ENCODE measurements at places on chromosomes 3 and 15. TPM values are rescaled to one million over a fixed set of nuclear protein-coding genes. Genes with fewer than 3 reads are reported as not detected.

The ZNF385D gene
- 0.47 TPM for total RNA-seq

The SPRED1 gene
- total RNA-seq: 22.9 TPM

The MCCC1 gene
- 32.5 TPM for total RNA-seq

The ZCWPW2 gene
- total RNA-seq: 0.81 TPM

The C3orf85 gene
- total RNA-seq: not detected

GRCh38 chr15:45091576-45091975, 22.4 kb downstream of the DUOX2 start:
- peaks cover 3% of the 10 kb centered on the region for H3K4me1 ChIP-seq
- H3K36me3 ChIP-seq: no peaks in the 10 kb centered on the region
- no peak for DNase-seq
- H3K4me3 ChIP-seq: no peak overlapping the region
- H3K27ac ChIP-seq: no peak overlapping the region

- H3K27ac ChIP-seq: no peak overlapping the region
- H3K4me1 ChIP-seq: no peaks in the 10 kb centered on the region
- no peaks in the 10 kb centered on the region for H3K36me3 ChIP-seq
- H3K4me3 ChIP-seq: no peak overlapping the region
- no peak for DNase-seq
- no peaks in the 10 kb centered on the region for H3K27me3 ChIP-seq
These were observed 493.6 kb upstream of the MDFIC2 start for GRCh38 chr3:70806021-70806420.

DNA sequence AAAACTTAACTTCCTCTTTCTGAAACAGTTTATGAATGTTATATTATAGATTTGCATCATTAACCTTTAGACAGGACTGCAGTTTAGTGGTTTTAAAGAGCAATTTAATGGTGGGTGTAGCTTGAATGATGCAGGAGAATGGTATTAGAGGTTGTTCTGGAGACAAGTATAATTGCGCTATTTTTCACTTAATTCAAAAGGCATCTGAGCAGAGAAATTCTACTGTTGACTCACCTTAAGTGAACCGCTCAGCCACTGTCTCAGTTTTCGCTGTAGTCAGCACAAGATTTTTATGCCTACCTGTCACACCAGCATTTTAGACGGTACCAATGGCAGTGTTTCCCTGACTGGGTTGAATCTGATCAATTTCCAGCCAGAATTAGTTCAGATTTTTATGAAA, 348.8 kb upstream of the DCBLD2 start:
- H3K27ac ChIP-seq: no peak overlapping the region
- peaks cover 3% of the 10 kb centered on the region for H3K27me3 ChIP-seq
- no peaks in the 10 kb centered on the region for H3K36me3 ChIP-seq
- no peak overlapping the region for H3K4me3 ChIP-seq
- H3K4me1 ChIP-seq: peaks cover 4% of the 10 kb centered on the region
- DNase-seq: no peak

DNA sequence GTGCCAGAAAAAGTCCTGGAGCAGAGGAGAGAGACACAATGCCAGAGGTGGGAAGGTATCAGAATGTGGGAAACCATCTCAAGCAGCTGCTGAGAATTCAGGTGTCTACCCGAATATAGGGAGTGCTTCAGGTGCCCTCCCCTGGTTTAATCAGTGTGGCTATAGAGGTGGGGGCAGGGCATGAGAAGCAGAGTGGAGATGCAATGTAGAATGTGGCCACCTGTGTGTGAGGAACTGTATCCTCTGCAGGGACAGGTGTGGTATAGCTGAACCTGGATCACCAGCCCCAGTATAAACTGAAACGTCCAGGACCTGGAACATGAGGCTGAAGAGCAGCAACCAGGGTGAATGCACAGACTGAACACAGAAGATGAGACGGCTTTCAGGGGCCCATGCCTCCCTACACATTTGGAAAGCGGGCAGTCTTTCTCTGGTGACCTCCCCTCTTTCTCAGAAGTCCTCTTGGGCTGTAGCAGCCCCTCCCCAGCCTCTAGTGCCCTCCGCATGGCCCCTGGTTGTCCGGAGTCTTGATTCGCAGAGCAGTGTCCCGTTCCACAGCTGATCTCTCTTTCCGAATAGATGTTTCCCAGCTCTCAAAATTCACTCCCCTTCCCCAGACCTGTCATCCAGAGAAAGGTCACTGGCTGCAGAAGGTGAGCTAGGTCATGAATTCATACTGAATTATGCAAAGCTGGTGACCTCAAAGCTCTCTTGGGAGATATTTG, 103.1 kb downstream of the ABHD5 start:
- no peak overlapping the region for H3K27ac ChIP-seq
- peaks cover 31% of the 10 kb centered on the region for H3K27me3 ChIP-seq
- H3K4me1 ChIP-seq: no peaks in the 10 kb centered on the region
- no peaks in the 10 kb centered on the region for H3K36me3 ChIP-seq

GRCh38 chr15:89111961-89112340, 23.7 kb downstream of the ABHD2 start:
- H3K4me1 ChIP-seq: peaks cover 49% of the 10 kb centered on the region
- H3K27me3 ChIP-seq: no peaks in the 10 kb centered on the region
- H3K27ac ChIP-seq: no peak overlapping the region
- no peak for DNase-seq
- no peak overlapping the region for H3K4me3 ChIP-seq
- peaks cover 5% of the 10 kb centered on the region for H3K36me3 ChIP-seq

DNA sequence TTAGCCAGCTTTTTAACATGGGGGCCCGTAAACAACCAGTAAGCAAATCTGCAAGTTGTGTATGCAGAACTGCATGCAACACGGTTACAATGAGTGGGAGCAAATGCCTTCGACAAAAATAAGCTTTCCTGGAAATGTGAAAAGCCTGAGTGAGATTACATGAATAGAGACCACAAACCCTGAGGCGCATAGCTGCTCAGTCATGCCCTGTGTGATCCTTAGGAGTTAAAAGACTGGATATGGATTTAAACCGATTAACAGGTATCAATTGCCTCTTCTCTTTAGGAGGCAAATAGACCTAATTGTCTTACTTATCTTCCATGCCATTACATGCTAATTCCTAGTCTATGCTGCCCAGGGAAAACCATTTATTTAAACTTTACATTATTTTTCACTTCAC, 810.3 kb downstream of the ROBO1 start:
- H3K27ac ChIP-seq: no peak overlapping the region
- H3K4me3 ChIP-seq: no peak overlapping the region
- peaks cover 7% of the 10 kb centered on the region for H3K36me3 ChIP-seq
- no peaks in the 10 kb centered on the region for H3K27me3 ChIP-seq
- peaks cover 4% of the 10 kb centered on the region for H3K4me1 ChIP-seq

- H3K36me3 ChIP-seq: peaks cover 3% of the 10 kb centered on the region
- H3K27ac ChIP-seq: no peak overlapping the region
- H3K4me3 ChIP-seq: no peak overlapping the region
- DNase-seq: no peak
- peaks cover 11% of the 10 kb centered on the region for H3K4me1 ChIP-seq
These were observed 6.2 kb downstream of the MELTF start for GRCh38 chr3:197023241-197023997.
